Activated CD4-positive, alpha-beta T cell treated with anti-CD3 and anti-CD28 coated beads for 24 hours (primary cell): ENCODE measurements at places on chromosomes 1 and 21.

DNA sequence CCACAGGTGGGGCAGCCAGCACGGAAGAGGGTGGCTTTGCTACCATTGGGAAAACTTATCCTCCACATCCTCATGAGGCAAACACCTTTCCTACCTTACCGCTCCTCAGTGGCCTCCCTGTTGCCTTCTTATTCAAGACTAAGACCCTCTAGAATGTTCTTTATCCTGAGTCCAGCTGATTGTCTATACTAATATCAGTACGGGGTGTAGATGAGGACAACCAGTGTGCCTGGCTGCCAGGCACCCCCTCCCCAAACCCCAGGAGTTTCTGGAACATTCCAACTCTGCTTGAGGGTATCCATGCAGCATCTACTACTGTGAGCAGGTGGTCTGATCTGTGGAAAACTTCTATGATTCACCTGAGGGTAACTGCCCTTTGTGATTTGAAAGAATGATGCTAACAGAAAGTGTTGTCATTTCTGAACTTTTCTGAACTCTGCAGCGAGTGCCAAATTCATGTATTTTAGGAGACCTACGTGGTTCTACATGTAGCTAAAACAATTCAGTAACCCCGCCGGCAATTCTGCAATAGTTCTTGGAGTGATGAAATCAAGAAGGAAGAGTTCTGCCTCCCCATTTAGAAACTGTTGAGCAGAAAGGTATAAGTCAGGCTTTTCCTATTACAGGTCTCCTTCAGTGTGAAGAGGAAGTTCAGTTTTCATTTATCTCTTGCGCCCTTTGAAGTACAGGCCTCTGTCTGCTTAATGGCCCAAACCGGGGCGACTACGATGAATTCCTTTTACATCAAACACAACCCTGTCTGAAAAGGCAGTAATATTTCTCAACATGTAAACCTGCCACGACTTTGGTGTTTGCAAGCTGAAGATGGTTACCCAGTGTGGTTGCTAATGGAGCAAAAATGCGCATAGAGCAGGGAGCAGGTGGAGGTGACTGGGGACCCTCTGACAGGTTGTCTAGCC, 80.4 kb downstream of the RUNX1 start:
- no peak for DNase-seq

DNA sequence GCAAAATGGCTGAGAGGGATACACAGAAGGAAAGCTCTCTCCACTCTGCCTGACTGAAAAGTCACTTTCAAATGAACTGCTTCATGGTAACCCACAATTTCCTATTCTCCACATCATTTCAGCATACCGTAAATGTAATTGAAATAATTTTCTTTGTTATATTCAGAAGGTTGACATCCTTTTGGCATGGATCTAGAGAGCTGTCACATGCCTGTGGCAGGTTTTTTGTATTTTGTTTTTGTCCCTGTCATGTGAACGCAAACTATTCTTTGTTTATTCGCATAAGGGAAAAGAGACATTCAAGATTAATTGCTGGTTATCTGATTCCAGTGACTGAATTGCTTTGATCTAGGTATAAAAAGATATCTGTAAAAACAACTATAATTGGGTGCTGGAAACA, 1808.1 kb downstream of the NCAM2 start:
- DNase-seq: no peak

GRCh38 chr1:3066826-3067225, 2.2 kb upstream of the PRDM16 start:
- no peak for DNase-seq

DNA sequence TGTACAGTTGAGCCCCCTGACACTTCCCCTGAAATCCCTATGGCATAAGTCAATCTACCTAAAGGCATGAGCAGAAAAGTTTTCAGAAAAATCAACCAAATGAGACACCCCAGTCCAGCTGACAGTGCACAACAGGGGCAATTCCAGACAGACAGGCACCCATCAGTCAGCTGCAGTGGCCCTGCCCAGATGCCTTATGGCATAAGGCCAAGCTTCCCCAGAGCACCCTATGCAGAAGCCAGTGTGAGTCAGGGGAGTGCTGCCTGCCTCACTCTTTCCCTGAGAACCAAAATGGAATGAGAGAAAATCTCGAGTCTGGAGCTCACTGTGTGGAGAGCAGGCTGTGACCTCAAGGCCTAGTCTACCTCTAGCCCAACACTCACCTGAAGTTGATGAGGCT, 38.1 kb downstream of the MRAP start:
- DNase-seq: no peak

DNA sequence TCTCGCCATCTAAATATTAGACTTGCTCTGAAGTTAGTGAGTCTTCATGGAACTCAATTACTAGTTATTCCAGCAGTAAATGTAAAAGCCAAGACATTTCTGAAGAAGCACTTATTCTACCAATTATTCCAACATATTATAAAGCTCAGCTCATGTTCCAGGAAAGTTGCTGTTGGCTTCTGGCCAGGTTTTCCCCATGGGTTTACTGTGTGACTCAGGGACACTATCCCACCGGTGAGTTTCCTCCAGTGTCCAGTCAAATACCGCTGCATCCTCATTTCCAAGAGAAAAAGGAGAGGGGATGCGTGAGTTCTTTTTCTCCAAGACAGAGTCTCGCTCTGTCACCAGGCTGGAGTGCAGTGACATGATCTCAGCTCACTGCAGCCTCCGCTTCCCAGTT, 9.2 kb upstream of the HHIPL2 start:
- DNase-seq: no peak

DNA sequence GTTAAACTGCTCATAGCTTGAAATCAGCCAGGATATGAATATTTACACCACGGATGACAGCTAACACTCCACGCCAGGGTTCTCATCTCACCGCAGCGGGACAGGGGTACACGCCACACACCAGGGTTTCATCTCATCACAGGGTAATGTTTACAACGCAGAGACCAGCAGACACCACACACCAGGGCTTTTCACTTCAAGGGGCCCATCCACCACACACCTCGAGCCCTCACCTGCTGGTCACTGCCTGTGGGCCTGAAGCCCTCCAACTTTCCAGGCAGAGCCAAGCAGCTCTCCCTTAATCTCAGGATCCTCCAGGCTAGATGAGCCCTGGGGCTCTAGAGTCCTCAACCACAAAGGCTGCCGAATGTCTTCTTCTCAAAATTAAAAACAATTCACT, 1.3 kb upstream of the KRTAP10-12 start:
- DNase-seq: no peak

- DNase-seq: no peak
These were observed 89.8 kb upstream of the KCNE2 start for GRCh38 chr21:34274001-34274400.

DNA sequence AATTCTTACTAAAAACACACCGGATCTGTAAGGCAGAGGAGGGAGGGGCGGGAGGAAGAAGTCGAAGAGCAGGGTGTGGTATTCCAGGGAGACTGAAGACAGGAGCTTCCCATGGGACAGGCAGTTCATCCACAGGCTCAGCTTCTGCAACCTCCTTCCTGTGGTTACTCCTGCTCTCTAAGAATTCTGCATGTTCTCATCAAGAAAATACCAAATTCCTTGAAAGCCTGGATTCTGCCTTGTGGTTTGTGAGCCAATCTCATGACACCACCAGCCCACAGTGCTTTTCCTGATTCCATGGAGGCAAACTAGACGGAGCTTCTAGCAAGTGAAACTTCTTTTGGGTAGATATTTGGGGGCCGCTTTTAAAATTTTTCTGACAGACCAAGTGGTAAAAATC, 1.1 kb upstream of the ST6GALNAC3 start:
- no peak for DNase-seq

DNA sequence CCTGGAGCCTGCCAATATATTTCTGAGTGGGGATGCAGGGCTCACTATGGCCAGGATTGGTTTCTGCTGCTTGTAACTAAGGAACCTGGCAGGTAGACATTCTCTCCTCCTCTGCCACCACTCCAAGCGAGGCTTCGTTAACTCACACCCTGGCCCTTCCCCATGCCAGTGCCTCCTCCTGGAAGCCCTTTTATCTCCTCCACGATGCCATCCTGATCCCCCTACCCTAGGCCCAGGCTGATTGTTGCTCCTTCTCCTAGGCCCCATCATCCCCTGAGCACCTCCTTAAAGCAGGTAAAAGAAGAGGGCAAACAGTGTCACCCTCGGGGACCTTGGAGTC, 118.5 kb downstream of the DMRTB1 start:
- no peak for DNase-seq

GRCh38 chr1:110292031-110292741, 47.0 kb upstream of the RBM15 start:
- no peak for DNase-seq

DNA sequence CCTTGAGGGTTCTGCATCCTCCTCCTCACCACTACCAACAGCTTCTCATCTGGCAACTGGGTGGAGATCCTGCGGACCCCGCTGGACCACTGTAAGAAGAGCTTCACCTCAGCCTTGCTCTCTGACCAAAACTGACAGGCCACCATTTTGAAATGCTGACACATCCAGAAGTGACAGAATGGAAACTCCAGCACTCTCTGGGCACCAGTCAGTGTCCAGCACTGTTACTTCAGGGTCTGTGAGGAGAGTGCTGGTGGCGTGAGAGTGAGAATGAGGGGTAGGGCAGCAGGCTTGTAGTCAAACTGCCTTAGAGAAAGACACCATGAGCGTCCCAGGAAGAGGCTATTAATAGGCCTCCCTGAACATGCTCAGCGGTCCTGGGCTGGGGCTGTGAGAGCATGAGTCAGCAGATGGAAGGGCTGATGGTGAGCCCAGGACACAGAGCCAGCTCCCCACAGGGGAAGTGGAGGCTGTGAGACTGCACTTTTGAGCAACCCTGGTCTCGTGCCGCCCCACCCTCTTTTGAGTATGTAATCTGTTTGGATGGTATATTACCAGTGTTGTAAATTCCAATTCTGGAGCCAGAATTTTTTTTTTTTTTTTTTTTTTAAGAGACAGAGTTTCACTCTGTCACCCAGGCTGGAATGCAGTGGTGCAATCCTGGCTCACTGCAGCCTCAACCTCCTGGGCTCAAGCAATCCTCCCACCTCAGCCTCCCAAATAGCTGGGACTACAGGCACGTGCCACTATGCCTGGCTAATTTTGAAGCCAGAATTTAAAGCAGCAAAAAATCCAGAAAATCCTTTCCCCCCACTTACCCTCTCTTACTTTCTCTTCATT, 34.4 kb upstream of the SLC30A1 start:
- DNase-seq: no peak

GRCh38 chr21:43657355-43658087, 1.8 kb downstream of the HSF2BP start:
- no peak for DNase-seq

DNA sequence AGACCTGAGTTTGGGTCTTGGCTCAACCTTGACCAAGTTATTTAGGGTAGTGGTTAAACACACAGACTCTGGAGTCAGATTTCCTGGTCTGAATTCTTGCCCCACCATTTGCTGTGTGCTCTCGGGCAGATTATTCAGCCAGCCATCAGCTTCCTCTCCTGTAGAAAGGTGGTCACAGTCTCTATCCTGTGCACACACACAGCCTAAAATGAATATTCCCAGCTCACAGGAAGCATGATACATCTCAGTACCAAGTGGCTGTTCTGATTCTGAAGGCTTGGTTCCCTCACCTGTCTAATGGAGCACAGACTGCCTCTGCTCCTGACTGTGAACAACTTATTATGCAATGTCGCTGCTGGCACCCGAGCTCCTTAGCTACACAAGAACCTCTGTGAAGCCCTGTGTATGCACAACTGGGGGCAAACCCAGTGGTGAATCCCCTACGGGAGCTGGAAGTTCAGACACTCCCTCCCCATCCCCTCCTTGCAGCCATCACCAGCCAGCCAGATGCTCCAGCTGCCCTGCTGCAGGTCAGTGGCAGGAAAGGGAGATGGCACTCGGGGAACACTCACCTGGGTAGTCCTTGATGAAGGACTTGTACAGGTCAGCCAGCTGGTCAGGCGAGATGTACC, 13.7 kb downstream of the ENO1 start:
- DNase-seq: no peak
